ENCODE measurements at places on chromosomes 6 and 20.

DNA sequence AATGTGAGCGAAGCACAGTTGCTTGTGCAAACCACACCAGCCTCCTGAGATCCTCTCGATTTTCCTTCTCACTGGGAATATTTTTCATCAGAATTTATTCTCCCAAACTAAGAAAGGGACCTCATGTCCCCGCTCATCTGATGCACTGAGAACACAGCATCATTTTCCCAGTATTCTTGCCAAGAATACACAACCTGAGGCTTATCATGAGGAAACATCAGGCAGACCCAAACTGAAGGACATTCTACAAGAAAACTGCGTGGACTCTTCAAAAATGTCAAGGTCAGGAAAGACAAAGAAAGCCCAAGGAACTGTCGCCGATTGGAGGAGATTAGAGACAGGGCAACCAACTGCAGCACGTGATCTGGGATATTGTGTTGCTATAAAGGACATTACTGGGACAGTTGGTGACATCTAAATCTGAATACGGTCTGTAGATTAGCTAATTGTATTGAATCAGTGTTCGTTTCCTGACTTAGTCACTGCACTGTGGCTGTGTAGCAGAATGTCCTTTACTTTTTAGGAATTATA lies 72.3 kb downstream of the SNX5 start:
- H3K4me1 ChIP-seq = peaks cover 15% of the 10 kb centered on the region
- H3K36me3 ChIP-seq = no peaks in the 10 kb centered on the region
- no peak overlapping the region for H3K27ac ChIP-seq
- DNase-seq = no peak
- no peak overlapping the region for H3K4me3 ChIP-seq

GRCh38 chr6:53673162-53673727 lies 7.7 kb upstream of the KLHL31 start:
- no peaks in the 10 kb centered on the region for H3K27me3 ChIP-seq
- peak; percentile 86 for DNase-seq
- H3K27ac ChIP-seq = peak overlapping the region; percentile 80
- peaks cover 14% of the 10 kb centered on the region for H3K4me1 ChIP-seq
- H3K4me3 ChIP-seq = peak overlapping the region; percentile 2
- H3K36me3 ChIP-seq = no peaks in the 10 kb centered on the region

DNA sequence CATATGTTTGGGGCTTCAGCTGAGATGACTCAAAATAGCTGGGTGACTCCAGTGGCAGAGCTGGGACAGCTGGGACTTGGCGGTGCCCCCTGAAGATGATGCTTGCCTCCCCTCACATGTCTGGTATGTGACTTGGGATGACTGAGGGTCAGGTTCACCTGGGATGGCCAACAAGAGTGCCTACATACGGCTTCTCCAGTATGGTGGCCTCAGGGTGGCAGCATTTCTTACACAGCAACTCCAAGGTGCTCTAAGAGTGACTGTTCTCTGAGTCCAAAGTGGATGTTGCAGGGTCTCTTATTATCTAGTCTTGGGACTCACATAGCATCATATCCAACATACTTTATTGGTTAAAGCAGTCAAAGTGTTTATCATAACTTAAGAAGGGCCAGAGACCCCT lies 87.8 kb upstream of the CENPW start:
- no peak for DNase-seq
- no peak overlapping the region for H3K4me3 ChIP-seq
- no peaks in the 10 kb centered on the region for H3K4me1 ChIP-seq
- H3K36me3 ChIP-seq = no peaks in the 10 kb centered on the region

GRCh38 chr6:21078497-21078896 lies 515.1 kb upstream of the SOX4 start:
- no peak for DNase-seq
- no peaks in the 10 kb centered on the region for H3K36me3 ChIP-seq
- no peaks in the 10 kb centered on the region for H3K27me3 ChIP-seq
- H3K4me3 ChIP-seq = no peak overlapping the region
- H3K27ac ChIP-seq = no peak overlapping the region
- H3K4me1 ChIP-seq = no peaks in the 10 kb centered on the region

GRCh38 chr6:42788671-42789070 lies 6.8 kb downstream of the BICRAL start:
- H3K27ac ChIP-seq = peak overlapping the region; percentile 57
- H3K27me3 ChIP-seq = no peaks in the 10 kb centered on the region
- peaks cover 25% of the 10 kb centered on the region for H3K4me1 ChIP-seq
- no peak for DNase-seq

DNA sequence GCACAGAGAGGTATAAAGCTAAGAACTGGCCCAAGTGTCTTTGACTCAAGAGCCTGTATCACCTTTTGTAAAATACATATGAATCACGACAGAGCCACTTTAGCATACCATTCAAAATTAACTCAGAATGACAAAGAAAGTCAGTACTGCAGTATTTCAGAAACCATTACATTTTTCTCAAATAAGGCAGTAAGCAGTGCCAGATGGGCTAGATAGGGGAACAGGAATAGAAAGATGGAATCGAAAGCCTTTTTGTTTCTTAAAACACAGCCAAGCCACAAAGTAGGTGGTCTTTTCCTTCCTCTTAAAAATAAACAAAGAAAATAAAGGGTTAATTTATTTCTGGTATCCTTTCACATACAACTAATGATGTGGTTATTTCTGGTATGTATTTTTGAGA lies 10.3 kb downstream of the CLDN20 start:
- H3K27ac ChIP-seq = no peak overlapping the region
- no peak for DNase-seq
- peaks cover 7% of the 10 kb centered on the region for H3K4me1 ChIP-seq
- H3K36me3 ChIP-seq = peaks cover 10% of the 10 kb centered on the region
- H3K27me3 ChIP-seq = no peaks in the 10 kb centered on the region
- H3K4me3 ChIP-seq = no peak overlapping the region

DNA sequence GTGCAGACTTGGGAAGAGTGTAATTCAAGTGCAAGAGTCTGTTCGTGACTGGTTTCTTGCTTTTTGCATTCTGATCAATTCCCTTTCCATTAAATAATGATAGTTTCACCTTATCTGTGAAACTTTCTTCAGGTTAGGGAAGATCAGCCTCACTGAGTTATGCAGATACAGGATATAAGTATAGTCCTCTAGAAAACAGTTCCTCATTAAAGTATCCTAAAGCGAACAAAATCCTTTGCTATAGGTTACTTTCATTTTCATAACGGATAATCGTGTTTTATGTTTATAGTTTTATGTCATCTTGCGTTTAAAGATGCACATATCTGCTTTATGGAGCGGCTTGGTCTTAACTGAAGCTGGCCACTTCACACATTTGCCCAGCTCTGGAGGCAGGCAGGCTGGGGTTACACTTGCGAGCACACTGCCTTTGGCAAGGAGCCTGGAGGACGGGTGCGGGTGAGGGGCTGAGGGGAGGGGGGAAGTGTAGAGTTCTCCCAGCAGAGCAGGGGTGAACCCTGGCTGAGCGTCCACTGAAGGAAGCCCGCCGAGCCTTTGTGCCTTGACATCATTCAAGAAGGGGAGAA lies 123.5 kb upstream of the IFNGR1 start:
- H3K27me3 ChIP-seq = no peaks in the 10 kb centered on the region
- no peaks in the 10 kb centered on the region for H3K4me1 ChIP-seq
- no peaks in the 10 kb centered on the region for H3K36me3 ChIP-seq
- H3K4me3 ChIP-seq = no peak overlapping the region

DNA sequence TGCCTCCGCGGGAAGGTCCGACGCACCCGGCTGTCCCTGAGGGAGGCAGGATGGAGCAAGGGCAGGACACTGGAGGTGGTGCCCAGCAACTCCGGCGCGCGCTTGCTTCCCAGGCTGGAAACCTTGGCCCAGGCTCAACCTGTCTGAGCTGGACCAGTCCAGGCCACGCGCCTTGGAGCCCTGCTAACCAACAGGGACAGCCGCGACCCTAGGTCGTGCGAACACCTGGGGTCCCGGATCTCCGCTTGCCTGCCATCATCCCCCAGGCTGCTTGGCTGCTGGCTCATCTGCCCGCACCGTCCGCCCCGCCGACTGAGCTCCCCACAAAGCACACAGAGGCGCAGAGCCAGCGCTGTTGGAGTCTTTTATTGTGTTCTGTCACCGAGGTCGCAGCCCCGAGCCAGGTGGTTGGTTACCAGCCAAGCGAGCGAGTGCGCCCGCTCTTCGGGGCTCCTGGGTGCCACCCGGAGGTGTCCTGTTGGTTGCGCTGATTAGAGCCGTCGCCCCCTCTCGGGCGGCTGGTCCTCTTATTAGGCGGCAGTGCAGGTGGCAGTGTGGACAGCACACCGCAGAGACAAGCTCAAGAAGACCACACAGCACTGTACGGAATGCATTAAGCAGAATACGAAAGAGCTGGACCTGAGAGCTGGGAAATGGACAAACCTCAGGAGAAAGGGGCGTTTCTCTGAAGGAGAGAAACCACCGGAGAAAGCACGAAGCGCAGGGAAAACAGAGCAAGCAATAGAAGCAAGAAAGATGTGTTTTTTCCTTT lies 3.8 kb downstream of the COL12A1 start:
- H3K27me3 ChIP-seq = no peaks in the 10 kb centered on the region
- peak overlapping the region; percentile 90 for H3K27ac ChIP-seq
- peaks cover 35% of the 10 kb centered on the region for H3K4me1 ChIP-seq
- DNase-seq = peak; percentile 56

GRCh38 chr20:54162378-54163009 lies 11.3 kb downstream of the CYP24A1 start:
- H3K4me3 ChIP-seq = no peak overlapping the region
- DNase-seq = no peak
- H3K27me3 ChIP-seq = no peaks in the 10 kb centered on the region

DNA sequence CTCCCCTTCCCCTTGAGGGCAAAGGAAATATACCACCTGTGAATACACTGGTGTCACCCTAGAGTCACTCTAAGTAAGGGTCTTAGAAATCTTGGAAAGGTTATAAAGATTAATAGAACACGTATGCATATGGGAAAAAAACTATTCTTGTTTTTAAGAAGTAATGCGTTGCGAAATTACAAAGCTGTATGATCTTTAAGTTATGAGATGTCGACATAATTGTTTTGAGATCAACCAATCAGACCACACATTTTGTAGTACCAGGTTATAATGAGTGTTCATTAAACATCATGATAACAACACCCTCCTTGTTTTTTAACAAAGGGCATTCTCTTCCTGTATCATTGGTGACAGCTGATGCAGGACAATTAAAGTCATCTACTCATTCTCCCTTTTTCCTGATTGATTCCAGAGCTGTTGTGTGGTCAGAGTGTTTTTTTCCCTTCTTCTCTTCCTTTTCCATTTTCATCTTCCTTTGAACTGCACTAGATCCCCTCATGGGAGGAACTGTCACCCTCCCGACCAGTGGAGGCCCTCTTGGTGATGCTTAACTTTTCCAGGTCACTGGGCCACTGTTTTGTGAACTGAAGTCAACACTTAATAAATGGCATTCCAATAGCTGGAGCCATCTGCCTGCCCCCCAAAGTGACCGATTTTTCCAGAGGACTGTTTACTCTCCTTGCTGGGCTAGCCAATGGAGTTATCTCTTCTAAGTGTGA lies 37.0 kb downstream of the PRDM1 start:
- no peaks in the 10 kb centered on the region for H3K27me3 ChIP-seq
- H3K4me1 ChIP-seq = no peaks in the 10 kb centered on the region
- H3K4me3 ChIP-seq = no peak overlapping the region

DNA sequence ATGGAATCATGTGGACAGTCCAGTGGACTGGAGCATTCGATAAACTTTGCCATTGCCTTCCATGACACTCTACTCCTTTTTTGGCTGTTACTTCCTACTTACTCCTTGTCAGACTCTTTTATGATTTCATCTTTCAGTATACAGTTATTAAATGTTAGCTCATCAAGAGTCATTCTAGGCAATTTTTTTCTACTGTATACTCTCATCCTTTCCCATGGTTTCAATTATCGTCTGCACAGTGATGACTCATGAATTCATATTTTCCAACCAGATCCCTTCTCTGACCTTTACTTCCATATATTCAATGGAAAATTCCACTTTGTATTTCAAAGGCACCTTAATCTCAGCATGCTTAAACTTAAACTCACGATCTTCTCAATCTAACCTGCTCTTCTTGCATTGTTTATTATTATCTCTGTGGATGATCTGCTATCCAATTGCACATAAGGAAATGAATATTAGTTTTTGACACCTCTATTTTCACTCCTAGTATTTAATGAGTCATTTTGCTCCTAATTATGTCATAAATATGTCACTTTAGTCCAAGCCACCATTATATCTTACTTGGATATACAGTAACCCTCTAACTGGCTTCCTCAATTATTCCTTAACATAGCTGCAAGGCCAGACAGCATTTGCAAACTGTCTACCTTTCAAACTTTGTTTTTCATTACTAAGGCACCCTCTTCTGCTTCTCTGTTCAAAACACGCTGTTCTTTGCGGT lies 427.5 kb downstream of the PHF3 start:
- no peak overlapping the region for H3K27ac ChIP-seq
- H3K36me3 ChIP-seq = no peaks in the 10 kb centered on the region
- no peaks in the 10 kb centered on the region for H3K4me1 ChIP-seq
- H3K4me3 ChIP-seq = no peak overlapping the region

GRCh38 chr20:54340667-54341081 lies 132.8 kb downstream of the PFDN4 start:
- no peaks in the 10 kb centered on the region for H3K36me3 ChIP-seq
- H3K27me3 ChIP-seq = no peaks in the 10 kb centered on the region
- peak overlapping the region; percentile 55 for H3K27ac ChIP-seq
- no peak overlapping the region for H3K4me3 ChIP-seq
- DNase-seq = peak; percentile 71

DNA sequence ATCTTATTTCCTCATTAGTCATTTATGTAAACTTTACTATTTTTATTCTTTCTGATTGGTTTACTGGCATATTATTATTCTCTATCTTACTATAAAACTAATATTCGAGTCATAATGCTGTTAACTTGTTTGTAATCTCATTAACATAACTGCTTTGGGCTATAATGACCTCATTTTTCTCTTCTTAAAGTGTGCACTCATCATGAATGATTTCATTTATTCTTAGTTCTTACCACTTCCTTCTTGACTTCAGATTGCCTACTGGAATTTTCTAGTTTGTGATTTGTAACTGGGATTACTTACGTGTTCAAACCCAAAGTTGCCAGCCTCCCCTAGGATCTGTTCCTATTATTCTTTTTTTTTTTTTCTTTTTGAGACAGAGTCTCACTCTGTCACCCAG lies 91.8 kb upstream of the TNFAIP3 start:
- no peaks in the 10 kb centered on the region for H3K36me3 ChIP-seq
- H3K4me3 ChIP-seq = no peak overlapping the region
- no peaks in the 10 kb centered on the region for H3K4me1 ChIP-seq
- no peaks in the 10 kb centered on the region for H3K27me3 ChIP-seq

GRCh38 chr20:15005300-15005986 lies 668.0 kb upstream of the FLRT3 start:
- H3K27ac ChIP-seq = no peak overlapping the region
- no peak overlapping the region for H3K4me3 ChIP-seq
- no peaks in the 10 kb centered on the region for H3K4me1 ChIP-seq
- no peak for DNase-seq
